CD4-positive, alpha-beta memory T cell (primary cell): ENCODE measurements at places on chromosomes 3 and 15. TPM values are rescaled to one million over a fixed set of nuclear protein-coding genes. Genes with fewer than 3 reads are reported as not detected.
A peak's percentile ranks its signal among the peaks of the same experiment; 100 is the strongest.

The DNAJB8 gene
- polyA plus RNA-seq = not detected

The GUCA1C gene
- polyA plus RNA-seq = not detected

The NR2E3 gene
- not detected for polyA plus RNA-seq

The C3orf49 gene
- not detected for polyA plus RNA-seq

The ADAMTSL3 gene
- polyA plus RNA-seq = not detected

DNA sequence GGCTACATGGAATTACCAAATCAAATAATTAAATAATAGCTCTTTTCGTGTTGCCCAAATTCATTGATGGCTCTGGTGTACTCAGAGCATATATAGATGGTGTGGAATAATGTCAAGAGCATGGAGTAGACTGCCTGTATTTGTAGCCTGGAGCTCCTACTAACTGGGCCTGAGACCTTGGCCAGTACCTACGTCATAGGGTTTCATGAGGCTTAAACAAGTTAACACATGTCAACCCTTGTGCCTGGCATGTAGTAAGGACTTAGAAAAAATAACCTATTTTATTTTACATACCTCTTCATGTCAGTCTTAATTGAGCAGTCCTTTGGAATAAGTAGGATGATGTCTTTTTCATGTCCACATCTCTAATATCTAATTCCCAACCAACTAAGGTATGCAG, 223.7 kb upstream of the DPH6 start:
- no peak for DNase-seq

GRCh38 chr15:64809649-64810496, 15.6 kb downstream of the PIF1 start:
- peak; percentile 56 for DNase-seq

DNA sequence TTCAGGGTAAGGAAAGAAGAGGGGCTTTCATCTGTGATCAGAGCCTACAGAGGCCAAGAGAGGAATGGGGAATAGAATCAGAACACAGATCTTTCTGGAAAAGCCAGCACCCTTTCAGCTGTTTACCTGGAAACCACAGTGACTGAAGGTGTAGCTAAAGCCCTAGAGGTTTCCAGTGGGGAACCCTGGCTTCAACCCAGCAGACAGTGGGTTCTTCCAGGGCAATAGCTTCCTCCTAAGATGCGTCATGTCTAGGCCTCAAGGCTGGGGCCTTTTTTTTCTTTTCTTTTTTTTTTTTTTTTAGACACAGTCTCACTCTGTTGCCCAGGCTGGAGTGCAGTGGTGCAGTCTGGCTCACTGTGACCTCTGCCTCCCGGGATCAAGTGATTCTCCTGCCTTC, 3.1 kb upstream of the CPNE9 start:
- DNase-seq = no peak

DNA sequence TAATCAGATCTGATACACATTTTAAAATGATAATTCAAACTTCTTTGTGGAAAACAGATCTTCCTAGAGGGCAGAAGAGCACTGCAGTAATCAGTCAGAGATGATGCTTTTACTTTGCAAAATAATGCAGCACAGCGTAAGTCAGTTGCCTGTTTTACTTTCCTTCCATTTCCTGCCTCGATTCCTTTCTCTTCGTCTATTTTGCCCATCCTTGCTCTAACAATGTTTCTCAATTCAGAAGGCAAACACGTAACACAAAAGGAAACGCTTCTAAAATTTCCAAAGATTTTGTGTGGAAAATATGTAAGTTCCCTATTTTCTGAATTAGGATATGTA, 119.9 kb downstream of the P3H2 start:
- no peak for DNase-seq

GRCh38 chr3:149538371-149538770, 63.9 kb downstream of the TM4SF4 start:
- no peak for DNase-seq

DNA sequence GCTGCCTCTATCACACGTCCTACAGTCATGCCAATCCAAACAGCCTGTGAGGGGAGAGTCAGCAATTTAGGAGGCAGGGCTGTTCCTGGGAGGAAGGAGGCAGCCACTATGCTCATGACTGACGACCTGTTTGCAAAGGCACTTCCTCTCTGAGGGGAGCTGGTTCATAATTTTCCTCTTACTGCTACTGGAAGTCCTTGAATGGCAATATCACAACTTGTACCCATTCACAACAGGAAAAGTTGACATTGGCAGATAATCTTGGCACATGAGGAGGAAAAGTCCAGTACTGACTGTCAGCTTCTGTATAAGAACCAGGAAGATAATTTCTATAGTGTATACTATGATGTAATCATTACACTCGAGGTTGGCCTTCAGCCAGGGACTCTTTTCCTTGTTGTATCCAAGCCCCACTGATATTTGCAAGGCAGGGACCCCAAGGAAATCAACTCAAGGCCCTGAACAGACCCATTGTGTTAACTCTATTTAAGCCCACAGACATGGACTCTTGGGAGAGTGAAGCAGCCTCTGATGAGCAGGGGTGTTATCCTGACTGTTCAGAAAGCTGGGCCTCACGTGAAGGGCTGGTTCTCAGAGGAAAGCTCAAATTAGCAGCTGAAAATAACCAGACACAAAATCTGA, 267.3 kb upstream of the ADAMTS9 start:
- no peak for DNase-seq
